Esophagus mucosa (tissue), 1 donor: ENCODE measurements at places on chromosomes 4 and X.
A peak's percentile ranks its signal among the peaks of the same experiment; 100 is the strongest.

- ATAC-seq, result no peak
Measured at GRCh38 chrX:14235004-14235403, 205.3 kb upstream of the GEMIN8 start.

DNA sequence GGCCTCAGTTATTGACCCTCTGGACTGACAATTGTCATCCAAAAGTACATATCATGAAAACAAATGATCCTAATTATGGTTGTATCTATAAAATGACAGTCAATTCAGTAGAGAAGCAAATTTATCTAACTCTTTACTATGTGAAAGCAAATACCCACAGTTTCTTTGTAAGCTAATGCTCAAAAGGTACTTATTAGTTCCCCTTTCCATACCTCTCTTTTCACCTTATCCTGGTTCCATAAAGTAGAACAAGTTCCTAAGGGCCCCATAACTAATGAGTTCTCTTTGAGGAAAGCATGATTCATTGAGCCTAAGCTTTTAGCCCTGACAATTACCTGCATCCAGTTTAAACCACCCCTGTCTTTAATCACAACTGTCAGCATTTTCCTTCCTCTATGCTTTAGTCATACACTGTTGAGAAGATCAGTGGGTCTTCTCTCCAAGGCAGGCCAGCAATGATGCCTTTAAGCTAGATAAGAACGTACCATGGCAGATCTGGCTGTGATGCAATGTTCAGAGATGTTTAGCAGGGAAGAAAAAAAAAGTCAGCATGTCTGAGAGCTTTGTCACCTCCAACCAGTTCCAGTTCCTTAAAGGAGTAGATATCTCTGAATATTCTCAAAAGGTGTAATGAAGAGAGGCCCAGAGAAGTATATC is 179.7 kb upstream of the RASGEF1B start:
- peak; percentile 97 for ATAC-seq

DNA sequence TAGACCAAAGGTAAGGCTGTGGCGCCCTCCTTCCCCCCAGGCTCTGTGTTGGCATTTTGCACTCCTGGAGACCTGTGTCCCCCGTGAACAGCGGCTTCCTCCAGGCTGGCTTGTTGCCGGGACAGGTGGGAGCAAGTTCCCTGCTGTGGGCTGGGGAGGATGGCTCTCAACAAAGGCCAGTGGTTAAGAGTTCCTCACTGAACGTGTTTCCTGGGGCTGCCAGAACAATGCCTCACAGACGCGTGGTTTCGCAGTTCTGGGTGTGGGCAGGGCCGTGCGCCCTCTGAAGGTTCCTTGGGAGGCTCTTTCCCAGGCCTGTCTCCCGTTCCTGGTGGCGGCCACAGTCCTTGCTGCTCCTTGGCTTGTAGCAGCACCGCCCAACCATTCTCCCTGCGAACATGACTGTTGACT is 33.4 kb downstream of the NELFA start:
- peak; percentile 17 for ATAC-seq

DNA sequence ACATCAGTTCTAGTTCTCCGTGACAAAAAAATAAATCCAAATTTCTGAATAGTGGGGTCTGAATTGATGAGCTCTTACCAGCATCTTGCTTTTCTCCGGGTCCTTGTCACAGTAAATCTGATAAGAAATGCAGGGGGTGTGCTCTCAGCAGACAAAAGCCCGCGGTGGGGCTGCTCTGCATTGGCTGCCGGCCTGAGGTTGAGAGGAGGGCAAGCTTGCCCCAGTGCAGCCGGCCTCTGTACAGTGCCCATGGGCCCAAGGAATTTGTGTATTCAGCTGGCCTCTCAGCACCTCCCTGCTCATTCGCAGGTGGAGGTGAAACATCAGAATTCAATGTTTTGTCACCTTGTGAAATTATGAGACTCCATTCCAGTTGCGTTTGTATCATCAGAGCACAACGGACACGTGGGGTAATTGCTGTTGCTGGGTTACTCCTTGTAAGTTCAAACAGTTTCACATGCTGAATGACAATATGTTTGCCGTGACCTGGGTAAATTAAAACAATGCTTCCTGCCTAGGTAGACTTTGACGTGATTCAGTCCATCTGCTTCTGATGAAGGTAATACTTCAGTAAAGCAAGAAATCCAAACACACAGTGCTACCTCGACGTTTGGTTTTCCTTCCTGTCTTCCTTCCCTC is 596.4 kb downstream of the MID1IP1 start:
- no peak for ATAC-seq

DNA sequence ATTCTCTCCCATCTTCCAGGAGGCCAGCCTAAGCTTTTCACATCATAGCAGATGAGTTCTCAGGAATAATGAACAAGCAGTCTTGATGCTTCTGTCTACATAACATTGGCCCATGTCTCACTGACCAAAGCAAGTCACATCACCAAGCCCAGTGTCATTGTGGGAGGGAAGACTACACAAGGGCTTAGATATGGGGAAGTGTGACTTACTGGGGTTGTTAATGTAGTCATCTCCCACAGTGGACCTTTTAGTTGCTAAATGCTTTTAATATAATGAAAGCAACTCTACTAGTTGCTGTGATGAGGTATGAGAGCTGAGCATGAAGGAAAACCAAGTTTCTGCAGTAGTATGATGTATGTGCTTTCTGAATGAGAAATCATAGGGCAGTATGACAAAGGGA is 40.5 kb downstream of the TSPAN7 start:
- ATAC-seq, result no peak

DNA sequence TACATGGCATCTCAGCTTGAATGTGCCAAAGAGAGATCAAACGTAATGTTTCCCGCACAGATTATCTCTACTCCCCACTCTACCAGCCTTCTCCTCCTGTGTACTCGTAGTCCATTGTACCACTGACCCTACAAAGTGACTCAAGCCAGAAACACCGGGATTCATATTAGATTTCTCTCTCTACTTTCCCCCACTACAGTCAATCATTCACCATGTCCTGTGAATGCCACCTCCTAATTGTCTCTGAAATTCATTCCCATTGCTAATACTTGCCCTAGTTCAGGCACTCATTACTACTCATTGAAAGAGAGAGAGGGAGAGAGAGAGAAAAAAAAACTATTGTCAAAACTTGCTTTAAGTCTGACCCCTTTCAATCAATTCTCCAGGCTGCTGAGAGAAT is 78.2 kb upstream of the LHFPL1 start:
- no peak for ATAC-seq

GRCh38 chrX:30282527-30282926 is 26.7 kb downstream of the NR0B1 start:
- ATAC-seq, result no peak

- ATAC-seq, result no peak
Measured at GRCh38 chrX:107827030-107827831, 1.6 kb downstream of the MID2 start.

GRCh38 chrX:123834116-123834515 is 25.7 kb upstream of the XIAP start:
- no peak for ATAC-seq

DNA sequence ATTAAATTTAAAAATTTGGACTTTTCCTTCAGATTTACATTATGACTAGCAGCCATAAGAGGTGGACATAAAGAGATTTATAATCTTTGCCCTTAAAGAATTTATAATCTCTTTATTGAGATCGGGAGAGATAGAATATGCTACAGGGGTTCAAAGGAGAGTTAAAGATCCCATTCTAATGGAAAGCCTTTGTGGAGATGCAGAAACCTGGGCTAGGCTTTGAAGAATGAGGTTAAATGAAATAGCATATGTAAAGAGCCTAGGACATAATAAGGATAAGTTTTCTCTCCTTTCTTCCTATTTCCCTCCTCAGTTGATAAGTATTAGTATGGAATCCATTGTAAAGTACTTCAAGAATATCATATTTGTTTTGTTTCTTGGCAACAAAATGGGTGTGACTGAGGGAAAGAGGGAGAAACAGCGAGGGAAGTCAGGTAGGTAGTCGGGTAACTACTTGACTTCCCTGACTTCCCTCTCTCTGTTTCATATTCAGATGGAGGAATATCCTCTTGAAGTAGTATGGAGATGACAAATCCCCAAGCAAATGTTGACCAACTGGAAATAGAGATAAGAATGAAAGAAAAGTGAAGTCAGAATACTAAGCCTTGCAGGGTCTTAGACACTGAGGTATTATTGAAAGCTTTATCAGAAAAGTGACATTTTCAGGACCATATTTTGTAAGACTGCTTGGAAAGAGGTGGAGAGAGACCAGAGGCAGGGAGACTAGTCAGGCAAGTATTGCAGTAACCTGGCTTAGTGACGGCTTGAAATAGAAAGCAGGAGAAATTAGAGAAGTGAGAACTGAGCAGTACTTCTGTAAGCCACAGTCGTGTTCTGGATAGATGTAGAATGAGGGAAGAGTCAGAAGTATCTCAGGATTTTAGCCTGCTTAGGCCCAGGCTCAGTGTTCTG is 82.9 kb downstream of the PDLIM5 start:
- peak; percentile 78 for ATAC-seq

- no peak for ATAC-seq
Measured at GRCh38 chr4:58507079-58507478, 1396.9 kb upstream of the IGFBP7 start.

DNA sequence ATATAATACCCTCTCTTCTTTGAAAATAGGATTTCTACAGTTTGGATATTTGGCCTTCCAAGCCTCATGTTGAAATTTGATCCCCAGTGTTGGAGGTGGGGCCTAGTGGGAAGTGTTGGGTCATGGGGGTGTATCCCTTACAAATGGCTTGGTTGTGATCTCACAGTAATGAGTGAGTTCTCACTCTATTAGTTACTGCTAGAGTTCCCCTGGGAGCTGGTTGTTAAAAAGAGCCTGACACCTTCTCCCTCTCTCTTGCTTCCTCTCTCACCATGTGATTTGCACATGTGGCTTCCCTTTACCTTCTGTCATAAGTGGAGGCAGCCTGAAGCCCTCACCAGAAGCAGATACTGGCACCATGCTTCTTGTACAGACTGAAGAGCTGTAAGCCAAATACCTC is 73.9 kb downstream of the HDAC8 start:
- ATAC-seq, result no peak

- no peak for ATAC-seq
Measured at GRCh38 chr4:185272245-185272644, 62.8 kb downstream of the SNX25 start.

DNA sequence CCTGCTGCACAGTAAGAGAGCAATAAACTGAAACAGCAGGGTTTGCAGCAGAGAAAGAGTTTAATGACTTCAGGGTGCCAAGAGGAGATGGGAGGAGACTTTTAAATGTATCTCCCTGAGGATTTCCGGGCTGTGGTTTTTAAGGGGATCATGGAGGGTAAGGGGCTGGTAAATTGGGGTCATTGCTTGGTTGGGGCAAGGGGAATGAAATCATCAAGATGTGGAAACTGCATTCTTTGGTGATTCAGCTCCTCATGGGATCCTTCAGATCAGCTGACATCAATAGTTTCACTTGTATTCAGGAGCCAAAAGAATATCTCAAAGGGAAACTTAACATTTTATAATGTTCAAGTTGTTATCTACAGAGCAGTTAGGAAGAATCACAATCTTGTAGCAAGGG is 174.3 kb upstream of the ANXA10 start:
- no peak for ATAC-seq

- no peak for ATAC-seq
Measured at GRCh38 chrX:67500617-67501016, 43.2 kb upstream of the AR start.

- ATAC-seq, result no peak
Measured at GRCh38 chr4:152197211-152197610, 338.7 kb downstream of the FBXW7 start.

GRCh38 chrX:21781976-21782375 is 24.1 kb upstream of the SMPX start:
- ATAC-seq, result no peak

DNA sequence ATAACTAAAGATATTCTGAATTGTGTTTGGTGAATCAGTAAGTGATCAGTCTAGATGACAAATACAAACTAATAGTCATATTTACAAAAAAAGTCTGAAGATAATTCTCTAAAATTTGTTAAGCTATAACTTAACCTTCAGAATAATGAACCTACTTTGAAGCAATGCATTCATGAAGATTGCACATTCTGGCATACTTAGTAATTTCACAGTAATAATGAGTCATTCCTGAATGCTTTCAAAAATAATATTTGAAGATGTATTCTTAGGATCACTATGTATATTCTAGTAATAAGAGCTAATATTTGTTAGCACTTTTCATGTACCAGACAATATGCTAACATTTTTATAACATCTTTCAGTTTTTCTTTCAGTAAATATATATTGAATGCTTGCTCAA is 756.7 kb upstream of the SLIT2 start:
- ATAC-seq, result no peak

DNA sequence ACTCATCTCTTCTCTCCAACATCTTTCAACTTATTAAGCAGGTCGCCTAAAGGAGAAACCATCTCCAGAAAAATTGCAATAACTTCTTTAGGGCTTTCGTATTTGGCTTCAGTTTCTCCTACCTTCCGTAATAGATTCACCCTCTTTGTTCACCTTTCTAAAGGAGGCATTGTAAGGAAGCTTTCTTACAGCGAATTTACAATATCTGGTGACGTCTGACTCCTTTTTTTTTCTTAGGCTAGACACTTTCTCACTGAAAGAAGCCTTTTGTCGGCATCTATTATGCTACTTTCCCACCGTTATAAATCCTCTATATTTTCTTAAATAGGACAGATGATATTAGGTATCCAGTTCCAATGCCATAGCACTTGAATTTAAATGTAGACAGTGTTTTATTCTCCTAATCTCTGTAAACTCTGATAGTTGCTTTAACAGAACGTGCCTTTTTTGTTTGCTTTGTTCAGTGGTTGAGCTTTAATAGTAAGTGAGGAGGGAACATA is 302.4 kb downstream of the IL1RAPL1 start:
- no peak for ATAC-seq

GRCh38 chrX:100647095-100647494 is 3.1 kb downstream of the SRPX2 start:
- no peak for ATAC-seq

- no peak for ATAC-seq
Measured at GRCh38 chr4:151850791-151851213, 90.0 kb upstream of the GATB start.

GRCh38 chr4:84956014-84956413 is 10.5 kb downstream of the WDFY3 start:
- peak; percentile 65 for ATAC-seq
